Head of caudate nucleus (tissue), 42 donors: ENCODE measurements at places on chromosomes 11 and 22.

DNA sequence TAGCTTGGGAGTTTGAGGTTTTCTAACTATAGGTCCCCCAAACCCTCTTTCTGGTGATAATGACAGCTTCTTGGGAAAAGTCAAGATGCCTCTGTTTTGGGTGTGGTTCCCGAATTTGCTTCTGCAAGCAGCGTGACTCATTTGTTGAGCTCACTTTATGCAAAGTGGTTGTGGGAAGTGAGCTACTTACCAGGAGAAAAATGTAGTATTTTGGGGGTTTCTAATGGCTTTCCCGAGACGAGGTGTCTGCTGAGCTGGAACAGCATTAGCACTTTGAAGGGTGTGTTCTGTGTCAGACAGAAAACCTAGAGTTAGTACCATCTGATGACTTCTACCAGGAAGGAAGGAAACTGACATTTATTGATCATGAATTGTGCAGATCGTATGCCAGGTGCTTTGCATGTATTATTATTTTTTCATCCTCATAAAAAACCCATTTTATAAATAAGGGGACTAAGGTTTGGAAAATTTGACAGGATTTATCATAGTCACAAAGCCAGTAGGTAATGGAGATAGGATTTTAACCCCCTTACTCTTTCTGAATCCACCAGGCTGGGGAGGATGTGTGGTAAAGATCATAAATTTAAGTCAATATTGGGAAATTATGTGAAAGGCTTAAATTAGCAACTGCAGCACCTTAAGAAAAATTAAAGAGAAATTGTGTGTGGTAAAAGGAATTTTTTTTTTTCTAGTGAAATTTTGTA lies 108.8 kb upstream of the CD44 start:
- DNase-seq: no peak

- DNase-seq: peak; percentile 54
These were observed 618.0 kb downstream of the BRD1 start for GRCh38 chr22:49209452-49210195.

GRCh38 chr11:19444231-19444630 lies 203.5 kb upstream of the E2F8 start:
- no peak for DNase-seq

DNA sequence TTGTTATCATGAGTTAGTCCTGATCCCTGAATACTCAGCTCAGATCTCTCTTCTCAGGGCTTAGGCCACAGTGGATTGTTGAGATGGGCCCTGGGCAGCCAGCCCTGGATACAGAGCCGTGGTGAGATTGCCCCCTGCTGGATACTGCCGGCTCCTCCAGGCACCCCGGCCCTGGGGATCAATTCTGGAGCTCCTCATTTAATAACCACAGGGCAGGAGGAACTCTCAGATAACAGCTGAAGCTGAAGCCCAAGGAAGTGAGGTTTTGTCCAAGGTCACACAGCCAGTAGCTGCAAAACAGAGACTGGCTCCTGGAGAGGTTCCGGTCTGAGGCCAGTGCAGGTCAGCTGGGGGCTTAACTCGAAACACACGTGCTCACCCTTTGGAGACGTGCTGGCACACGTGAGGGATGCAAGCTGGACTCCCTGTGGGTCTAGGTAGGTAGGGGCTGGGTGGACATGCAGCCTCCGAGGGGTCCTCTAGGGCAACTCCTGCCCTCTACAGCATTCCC lies 16.0 kb downstream of the USH1C start:
- peak; percentile 66 for DNase-seq

- DNase-seq: peak; percentile 7
These were observed 576.3 kb downstream of the BRD1 start for GRCh38 chr22:49251371-49251770.
